ENCODE measurements at places on chromosomes 1 and 21. TPM values are rescaled to one million over a fixed set of nuclear protein-coding genes. Genes with fewer than 3 reads are reported as not detected.

FHAD1 gene
- 1.7 TPM for total RNA-seq

DNA sequence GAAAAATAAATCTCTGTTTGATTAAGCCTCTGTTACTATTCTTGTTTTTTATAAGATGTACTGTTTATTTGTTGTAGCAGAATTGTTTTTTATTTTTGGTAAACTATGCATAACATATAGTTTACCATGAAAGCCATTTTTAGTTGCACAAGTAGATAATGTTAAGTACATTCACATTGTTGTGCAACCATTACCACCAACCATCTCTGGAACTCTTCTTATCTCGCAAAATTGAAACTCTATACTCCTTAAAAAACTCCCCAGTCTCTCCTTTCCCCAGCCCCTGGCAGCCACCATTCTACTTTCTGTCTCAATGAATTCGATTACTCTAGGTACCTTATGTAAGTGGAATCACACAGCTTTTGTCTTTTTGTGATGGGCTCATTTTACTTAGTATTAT is 27.4 kb upstream of the UHMK1 start:
- H3K4me3 ChIP-seq: no peak overlapping the region
- no peak overlapping the region for H3K27ac ChIP-seq
- H3K27me3 ChIP-seq: no peaks in the 10 kb centered on the region
- H3K4me1 ChIP-seq: no peaks in the 10 kb centered on the region
- no peaks in the 10 kb centered on the region for H3K36me3 ChIP-seq

DNA sequence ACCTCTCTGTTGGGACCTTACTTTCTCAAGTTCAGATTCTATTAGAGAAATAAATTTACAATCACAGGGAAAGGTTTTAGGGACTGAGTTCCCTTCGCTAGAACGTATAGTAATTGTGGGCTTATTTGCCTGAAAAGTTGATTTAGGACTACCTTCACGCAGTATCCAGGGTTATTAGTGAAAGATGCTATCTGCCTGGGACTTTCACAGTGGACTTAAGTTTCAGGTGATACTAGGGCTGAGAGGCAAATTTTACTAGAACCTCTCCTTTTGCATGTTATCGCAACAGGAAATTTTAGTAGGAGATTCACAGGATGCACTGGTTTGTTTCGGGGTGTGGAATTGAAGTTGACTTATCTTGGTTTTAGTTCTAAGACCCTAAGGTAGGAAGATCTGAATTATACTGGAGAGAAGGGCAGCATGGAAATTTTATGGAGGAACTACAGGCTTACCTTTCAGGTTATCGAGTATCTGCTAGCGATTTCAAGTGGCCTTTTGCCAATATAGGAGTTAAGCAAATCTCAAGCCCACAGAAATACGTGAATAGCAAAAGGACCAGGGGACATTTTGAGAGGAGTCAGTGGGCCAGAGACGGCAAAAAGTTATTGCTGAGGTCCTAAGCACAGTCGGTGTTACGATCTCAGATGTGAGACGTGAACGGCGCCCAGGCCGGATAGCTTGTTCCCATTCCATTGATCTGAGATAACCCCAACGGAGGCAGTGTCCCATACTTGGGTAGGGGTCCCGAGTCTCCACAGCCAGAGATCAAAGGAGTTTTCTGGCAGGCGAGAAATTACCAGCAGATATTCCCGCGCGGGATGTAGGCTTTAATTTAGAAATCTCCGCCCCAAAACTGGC is 723 bp upstream of the GNAI3 start:
- no peaks in the 10 kb centered on the region for H3K36me3 ChIP-seq
- peak overlapping the region; percentile 99 for H3K27ac ChIP-seq
- peaks cover 12% of the 10 kb centered on the region for H3K4me1 ChIP-seq
- no peaks in the 10 kb centered on the region for H3K27me3 ChIP-seq

DNA sequence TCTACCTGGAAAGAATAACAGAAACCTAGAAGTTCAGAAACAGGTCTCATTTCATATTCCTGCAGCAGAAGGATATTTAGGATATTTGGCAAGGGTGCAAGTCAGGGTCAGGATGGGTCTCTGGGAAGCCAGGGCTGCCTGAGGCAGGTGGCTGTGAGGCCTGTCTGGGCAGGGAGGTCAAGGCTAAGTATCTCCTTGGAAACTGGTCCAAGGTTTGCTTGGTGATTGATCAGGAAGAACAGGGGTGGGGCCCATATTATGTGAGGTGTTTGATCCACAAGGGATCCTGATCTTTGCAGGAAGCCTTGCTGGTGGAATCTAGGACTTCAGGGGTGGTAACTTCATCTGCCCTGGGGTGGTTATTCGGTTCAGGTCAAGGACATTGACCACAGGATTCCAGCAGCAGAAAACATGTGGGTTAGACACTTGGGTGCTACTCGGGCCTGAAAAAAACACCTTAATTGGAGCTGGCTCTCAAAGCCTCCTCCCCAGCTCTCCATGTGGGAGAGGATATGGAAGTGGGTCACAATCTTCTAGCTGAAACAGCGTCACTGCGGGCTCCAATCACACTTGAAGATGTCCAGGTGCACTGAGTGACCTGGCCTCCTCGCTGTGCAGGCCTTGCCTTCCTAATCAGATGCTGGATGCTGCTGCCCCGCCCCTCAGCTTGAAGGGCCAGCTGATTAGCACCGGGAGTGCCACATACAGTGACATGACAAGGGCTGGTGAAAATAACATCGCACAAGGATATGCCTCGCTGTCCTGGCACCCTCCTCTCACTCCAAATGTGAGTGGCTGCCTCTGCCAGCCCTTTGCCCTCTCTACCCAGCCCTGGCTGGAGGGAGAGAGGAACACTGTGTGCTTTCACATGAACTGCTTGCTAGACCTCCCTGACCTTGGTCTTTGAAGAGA is 8.7 kb downstream of the CTNNBIP1 start:
- H3K4me3 ChIP-seq: no peak overlapping the region
- no peaks in the 10 kb centered on the region for H3K36me3 ChIP-seq
- H3K27me3 ChIP-seq: no peaks in the 10 kb centered on the region
- DNase-seq: no peak
- peaks cover 19% of the 10 kb centered on the region for H3K4me1 ChIP-seq

- no peaks in the 10 kb centered on the region for H3K36me3 ChIP-seq
- H3K4me3 ChIP-seq: no peak overlapping the region
- peaks cover 7% of the 10 kb centered on the region for H3K4me1 ChIP-seq
Measured at GRCh38 chr1:222781251-222781650, 33.6 kb upstream of the DISP1 start.

GRCh38 chr21:42463861-42464515 is 32.0 kb downstream of the RSPH1 start:
- H3K36me3 ChIP-seq: no peaks in the 10 kb centered on the region
- no peaks in the 10 kb centered on the region for H3K27me3 ChIP-seq
- peak; percentile 71 for DNase-seq
- no peak overlapping the region for H3K27ac ChIP-seq
- H3K4me3 ChIP-seq: no peak overlapping the region

All from muscle of leg (tissue), 16 donors.